Astrocyte of the spinal cord (primary cell): ENCODE measurements at places on chromosomes 4 and X.
A peak's percentile ranks its signal among the peaks of the same experiment; 100 is the strongest.

GRCh38 chr4:73723928-73724327, 16.4 kb upstream of the CXCL8 start:
- no peak for DNase-seq

GRCh38 chr4:141155586-141155985, 22.3 kb upstream of the RNF150 start:
- DNase-seq: peak; percentile 69

GRCh38 chrX:118655561-118656246, 71.7 kb upstream of the IL13RA1 start:
- peak; percentile 46 for DNase-seq

DNA sequence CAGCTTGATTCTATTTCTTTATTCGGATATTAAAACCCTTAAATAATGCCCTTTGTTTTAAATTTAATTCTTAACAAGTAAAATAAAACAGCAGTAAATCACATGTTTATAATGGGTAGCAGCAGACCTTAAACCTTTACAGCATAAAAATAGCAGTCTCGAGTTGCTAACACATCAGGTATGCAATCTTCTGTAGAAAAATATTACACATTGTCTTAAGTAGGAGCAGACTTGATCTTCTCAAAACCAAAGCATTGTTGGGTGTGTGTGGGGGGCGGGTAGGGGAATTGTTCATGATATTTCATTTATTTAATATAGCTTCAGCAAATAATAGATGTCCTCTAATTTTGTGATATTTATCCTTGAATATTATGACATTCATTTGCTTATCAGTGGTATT, 331.4 kb downstream of the PCDH7 start:
- no peak for DNase-seq

DNA sequence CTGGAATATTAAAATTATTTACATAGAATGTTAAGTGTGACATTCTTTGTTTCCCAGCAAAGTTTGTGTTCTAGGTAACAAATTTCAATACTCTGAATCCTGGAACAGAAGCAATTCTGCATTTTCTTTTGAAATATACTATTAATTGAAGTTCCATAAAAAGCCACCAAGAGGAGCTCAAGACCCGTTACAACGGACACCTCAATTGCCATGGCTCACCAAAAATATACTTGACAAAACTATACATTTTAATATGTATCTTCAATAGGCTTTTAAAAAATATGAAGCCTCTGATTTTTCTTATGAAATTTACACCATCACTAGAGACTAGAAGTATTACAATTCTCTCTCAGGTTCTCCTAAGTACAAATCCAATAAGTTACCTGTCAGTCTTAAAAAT, 111.4 kb downstream of the NYX start:
- peak; percentile 35 for DNase-seq

- DNase-seq: peak; percentile 20
Observed at GRCh38 chrX:119692191-119693039, 553 bp downstream of the SEPTIN6 start.

DNA sequence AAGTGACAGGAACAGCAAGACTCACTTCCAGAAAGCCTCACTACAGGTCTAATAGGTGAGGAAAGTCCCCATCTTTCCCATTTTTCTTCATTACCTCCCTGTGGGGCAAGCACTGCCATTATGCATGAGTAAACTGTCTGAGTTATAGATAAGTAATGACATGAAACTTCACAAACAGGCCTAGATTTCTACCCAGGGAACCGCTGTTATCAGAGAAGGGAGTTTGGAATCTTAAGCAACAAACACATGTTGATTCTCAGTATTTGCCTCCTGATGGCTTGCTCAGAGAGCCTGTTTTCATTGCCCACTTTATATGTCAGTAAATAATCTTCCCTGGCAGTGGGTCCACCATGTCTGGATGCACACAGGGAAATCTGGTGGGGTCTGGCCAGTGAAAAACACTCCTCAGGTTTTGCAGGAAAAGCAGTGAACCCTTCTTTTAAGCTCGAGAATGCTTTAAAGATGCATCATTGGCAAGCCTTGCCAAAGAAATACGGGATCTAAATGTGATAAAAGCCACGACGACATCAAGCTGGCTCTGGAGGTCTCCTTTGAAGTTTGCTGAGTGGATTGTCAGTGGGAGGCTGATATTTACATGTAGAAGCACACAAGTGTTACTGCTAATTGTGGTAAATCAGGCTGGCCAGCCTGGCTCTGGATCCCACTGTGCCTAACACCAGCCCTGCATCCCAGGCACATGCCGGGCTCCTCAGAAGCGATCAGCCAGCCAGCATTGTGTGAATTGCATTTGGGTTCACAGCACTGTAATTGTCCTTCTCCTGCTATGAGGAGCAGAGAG, 25.2 kb downstream of the PDGFRA start:
- DNase-seq: peak; percentile 13

DNA sequence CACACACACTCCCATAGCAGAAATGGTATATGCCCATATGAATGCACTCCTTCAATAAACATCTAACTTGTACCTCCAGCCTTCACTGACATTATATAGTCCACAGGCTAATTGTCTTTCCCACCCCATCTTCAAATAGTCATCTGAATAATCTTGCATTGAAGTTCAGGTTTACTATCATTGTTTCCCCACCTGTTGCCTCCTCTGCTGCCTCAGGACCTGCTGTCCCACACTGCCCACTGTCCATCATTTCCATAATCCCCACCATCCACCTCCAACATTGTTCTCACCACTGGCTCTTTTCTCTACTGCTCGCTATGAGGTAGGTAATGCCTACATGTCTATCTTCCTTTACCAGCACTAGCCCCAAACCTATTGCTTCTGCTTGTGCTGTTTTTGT, 66.1 kb downstream of the TBC1D9 start:
- no peak for DNase-seq

DNA sequence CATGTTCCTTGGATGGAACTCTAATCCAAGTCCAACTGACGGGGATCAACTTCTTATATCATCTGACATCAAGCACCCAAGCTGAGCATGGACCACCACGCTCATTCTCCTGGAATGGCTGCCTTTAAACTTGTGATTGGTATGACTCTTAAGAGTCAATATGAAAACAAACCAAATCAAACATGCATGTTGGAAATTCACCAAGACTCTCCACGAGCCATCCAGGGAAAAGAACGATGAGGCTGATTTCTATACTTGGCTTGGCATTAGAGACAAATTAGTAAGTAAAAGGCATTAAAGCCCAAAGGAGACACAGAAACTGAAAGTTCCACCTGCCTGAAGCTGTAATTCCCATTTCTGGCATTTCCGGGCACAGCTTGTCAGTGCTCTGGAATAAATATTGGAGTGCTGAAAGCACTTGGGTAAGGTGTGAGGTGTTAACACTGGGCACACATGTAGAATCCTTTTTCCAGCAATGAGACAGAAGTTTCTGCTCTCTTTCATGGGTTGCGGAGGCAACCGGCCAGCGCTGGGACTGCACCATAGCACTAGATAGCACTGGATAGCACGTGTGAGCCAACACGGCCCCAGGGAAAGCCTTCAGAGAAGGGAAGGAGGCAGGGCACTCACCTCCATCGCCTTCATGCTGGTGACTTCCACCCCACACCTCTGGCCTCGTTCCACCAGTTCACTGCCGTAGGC, 42.1 kb upstream of the CENPU start:
- no peak for DNase-seq

DNA sequence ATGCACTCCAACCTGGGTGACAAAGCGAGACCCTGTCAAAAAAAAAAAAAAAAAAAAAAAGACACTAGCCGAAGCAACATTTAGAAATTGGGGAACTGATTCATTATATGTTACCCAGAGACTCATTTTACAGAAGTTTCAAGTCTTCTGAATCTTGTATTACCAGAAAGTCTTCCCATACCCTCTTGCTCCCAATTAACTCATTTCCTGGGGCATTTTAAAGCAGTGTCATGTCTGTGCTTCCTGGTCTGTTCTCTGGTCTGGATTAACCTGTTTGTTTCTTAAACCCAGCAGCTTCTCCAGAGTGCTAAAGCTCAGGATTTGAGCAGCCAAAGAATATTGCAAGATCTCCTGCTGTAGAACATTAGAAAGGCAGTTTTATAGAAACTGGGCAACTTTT, 43.7 kb downstream of the FRMPD3 start:
- no peak for DNase-seq

GRCh38 chrX:109352066-109352588, 129.8 kb downstream of the GUCY2F start:
- peak; percentile 51 for DNase-seq

- no peak for DNase-seq
Observed at GRCh38 chr4:49516796-49517195, 530.7 kb downstream of the CWH43 start.

DNA sequence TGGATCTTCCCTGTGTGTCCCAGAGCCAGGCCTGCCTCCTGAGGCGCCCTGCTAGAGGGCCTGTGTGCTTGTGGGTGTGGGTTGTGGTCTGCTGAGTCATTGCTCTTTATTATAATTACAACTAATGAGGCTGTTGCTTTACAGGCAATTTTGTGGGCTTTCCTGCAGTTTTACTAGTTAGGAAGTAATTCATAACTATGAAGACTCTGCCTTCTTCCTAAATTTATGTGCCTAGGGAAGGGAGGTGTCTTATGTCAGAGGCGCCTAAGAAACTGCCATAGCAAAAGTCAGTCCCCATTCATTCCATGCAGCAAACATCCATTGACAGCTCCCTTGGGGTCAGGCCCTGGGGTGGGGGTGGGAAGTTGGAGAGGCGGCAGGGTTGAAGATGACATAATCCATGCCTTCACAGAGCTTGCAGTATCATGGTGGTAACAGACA, 359.2 kb downstream of the IDS start:
- DNase-seq: peak; percentile 28

GRCh38 chr4:123200051-123200940, 196.3 kb upstream of the SPRY1 start:
- no peak for DNase-seq

DNA sequence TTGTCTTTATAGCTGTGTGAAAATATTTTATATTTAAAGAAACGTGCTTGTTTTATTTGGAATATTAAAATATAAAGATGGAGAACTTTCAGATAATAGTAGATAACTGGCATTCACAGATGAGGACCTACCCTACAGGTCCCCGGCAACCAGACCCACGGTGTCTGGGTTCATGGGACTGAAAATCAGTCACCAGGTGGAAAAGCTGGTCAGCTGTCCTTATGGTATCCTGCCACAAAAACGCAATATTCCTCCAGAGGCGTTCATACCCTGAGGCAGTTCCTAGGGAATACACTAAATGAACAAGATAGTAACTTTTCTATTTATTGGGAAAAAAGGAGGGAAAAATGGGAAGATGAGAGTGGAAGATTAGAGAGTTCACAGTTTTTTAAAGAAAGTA, 1.2 kb downstream of the TLR6 start:
- DNase-seq: no peak

- peak; percentile 75 for DNase-seq
Observed at GRCh38 chr4:139223682-139224317, 46.8 kb upstream of the ELF2 start.

DNA sequence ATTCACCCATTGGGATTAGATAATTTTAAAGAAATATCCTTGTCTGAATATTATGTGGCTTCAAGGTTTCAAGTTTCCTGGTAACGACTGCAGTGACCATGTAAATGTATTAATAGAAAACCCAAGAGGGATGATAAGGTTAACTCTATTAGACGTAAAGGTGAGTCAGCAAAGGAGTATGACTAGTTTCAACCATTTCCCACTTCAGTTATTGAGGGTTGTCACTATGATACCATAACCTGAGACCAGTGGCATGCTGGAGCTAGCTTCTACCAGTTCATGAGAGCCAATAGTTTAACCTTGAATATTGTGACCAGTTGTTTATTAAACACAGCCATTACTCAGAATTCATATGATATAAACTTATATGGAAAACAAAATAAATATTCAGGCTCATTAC, 270.1 kb downstream of the TMA16 start:
- no peak for DNase-seq

GRCh38 chr4:88457307-88458103, 586 bp downstream of the HERC5 start:
- DNase-seq: peak; percentile 1

GRCh38 chr4:181517491-181517890, 725.7 kb upstream of the TENM3 start:
- no peak for DNase-seq

DNA sequence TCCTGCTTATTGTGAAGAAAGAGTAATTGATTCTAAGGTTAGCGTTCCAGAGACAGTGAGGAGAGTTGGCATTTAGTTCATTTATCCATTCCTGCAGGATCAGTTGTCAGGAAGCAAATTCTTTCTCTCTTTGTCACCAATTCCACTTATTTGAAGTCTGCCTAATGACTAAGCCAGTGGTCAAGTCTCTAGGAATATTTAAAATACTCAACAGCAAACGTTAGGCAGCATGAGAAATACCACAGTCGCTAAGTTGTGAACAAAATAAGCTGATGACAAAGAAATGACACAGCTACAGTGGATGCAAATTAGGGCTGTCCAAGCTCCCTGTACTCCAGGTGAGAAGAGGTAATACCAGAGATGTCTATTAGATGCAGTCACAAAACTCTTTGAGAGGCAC, 6.6 kb upstream of the MAGEB17 start:
- DNase-seq: peak; percentile 81

GRCh38 chr4:153114771-153115321, 89.4 kb upstream of the TRIM2 start:
- peak; percentile 89 for DNase-seq

- peak; percentile 67 for DNase-seq
Observed at GRCh38 chr4:153084980-153085630, 119.1 kb upstream of the TRIM2 start.
